ENCODE measurements at places on chromosomes 11 and 22.

DNA sequence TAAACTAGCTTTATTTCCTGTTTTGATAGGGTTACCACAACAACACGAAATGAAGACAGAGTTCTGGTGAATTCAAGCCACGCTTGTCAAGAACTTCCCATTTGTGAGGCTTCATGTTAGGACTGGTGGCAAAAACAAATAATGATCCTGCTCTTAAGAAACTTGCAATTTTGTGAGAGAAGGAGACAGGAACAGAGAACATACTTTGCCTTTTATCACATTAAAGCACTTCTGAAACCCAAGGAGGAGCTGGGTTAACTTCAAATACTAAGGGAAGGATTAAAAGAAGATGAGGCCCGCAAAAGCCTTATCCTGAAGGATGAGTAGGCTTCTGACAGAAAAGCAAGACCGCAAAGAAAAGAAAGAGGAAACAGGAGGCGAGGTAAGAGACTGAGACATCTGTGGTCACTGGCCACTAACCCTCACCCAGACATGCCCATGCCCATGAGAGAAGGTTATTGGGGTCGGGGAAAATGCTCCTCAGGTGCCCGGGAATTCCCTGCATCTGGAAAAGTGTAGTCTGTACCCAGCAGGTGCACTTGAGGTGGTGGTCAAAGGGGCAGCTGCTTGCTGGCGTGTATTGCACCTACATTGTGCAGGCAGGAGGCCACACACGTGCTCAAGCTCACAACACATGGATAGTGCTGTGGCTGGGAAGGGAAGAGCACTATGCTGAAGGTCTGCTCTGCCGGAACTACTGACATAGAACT, 50.5 kb downstream of the MAPK1 start:
- peak; percentile 45 for DNase-seq

GRCh38 chr11:36376888-36377758, 81.0 kb downstream of the PRR5L start:
- DNase-seq = peak; percentile 76

GRCh38 chr11:65777241-65777640, 3.5 kb downstream of the AP5B1 start:
- DNase-seq = no peak

GRCh38 chr11:71324788-71325417, 72.5 kb upstream of the SHANK2 start:
- DNase-seq = no peak

DNA sequence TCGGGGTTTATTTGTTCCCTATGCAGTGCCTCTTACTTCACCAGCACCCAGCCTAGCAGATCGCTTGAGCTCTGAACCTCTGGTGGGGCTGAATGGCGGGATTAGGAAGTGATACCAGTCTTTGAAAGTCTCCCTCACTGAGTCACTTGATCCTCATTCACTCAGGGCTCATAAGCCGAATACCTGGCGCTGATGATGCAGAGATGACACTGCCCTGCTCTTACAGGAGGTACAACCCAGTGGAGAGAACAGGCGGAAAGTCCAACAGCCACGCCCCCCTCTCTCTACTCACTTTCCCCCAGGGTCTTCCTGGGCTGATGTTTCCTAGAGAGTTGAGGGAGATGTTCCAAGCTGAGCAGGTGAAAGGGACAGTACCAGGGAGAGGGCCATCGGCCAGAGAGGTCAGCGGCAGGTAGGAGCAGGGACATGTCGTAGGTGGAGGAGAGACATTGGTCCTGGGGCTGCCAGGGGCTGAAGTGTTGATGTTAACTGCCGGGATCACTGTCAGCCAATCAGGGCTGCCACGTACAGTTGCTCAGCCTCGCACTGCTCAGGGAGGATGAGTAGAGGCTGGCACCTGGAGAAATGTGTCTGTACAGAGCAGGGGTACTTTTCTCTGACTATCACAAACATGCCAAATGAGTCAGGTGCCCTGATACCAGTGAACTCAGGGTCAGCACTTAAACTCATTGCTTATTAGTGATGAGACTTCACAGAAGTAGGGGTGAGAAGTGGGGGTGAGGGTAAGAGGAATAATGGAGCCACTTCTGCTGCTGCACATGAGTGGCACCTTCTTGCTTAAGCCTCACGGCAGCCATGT, 9.9 kb upstream of the APOBEC3A start:
- peak; percentile 48 for DNase-seq

- DNase-seq = no peak
These were observed 8.2 kb upstream of the MAFF start for GRCh38 chr22:38193580-38193979.

All from activated T-cell treated with anti-CD3 and anti-CD28 coated beads, Interleukin-2, amount 50 U/mL, for 48 hours (primary cell).